ENCODE measurements at places on chromosomes 12 and 14.

GRCh38 chr12:5988659-5989116 lies 43.6 kb upstream of the ANO2 start:
- peak; percentile 38 for DNase-seq

DNA sequence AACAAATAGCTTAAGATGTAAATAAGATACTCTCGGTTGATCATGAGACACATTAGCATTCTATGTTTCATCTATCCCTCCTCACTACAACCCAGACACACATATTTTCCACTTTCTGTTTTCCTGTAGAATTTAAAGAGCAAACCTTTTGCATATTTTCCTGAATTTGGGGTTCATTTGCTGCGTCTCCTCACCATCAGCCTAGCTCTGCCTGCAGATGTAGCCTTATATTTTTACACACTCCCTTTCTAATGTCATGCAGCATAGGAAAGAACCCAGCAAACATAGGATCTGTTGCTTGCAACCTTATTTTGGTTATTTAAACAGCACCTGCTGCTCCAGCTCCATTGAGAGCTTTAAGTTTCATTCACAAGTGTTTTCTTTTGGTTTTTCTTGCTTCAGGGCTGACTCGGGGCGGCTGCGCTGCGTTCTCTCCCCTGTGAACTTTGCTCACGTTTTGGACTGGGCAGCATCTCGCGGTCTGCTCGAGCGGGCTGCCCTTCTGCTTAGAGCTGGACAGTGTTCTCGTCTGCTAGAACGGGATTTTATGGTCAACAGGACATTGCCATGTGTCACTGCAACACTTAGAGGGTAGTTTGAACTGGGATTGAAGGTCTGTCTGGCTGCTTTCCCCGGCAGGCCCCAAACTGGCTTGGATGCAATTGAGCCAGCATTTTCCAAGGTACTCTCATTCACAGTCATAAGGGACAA lies 57.8 kb upstream of the VRK1 start:
- DNase-seq, result no peak

GRCh38 chr12:43282106-43282505 lies 269.9 kb downstream of the ADAMTS20 start:
- no peak for DNase-seq

- DNase-seq, result no peak
Observed at GRCh38 chr12:98179151-98179550, 336.2 kb upstream of the TMPO start.

GRCh38 chr14:77036484-77037214 lies 8.1 kb upstream of the IRF2BPL start:
- DNase-seq, result no peak

GRCh38 chr12:131928080-131928710 lies 881 bp upstream of the PUS1 start:
- no peak for DNase-seq
